ENCODE measurements at places on chromosomes 7 and 10.

DNA sequence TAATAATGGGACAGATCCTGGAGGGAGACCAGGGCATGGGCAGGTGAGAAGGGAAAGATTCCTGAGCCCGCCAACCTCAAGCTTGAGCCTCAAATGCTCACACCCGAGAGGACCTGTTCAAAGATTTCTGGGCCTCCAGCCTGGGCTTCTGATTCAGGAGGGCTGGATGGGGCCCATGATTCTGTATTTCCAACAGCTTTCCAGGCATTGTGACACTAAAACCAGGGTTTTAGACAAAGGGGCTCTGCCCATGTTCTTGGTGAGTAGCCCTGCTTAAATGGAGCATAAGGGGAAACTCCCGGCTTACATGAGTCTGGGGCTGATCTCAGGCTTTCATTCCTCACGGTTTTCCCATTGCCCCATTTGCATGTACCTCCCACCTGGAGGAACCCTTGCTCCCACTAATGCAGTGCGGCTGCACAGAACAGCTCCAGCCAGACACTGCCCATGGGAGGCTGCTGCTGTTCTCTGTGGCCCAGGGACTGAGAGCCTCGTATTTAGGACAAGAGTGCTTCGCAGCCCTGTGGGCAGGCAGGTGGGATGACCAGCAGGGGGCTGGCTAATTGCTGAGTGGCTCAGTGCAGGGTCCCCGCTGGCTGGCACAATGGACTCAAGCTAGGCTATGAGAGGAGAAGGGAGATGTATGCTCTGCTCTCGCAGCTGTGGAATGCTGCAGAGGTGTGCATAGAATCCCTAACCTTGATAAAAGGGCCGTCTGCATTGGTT lies 135.3 kb upstream of the COBL start:
- DNase-seq: no peak

DNA sequence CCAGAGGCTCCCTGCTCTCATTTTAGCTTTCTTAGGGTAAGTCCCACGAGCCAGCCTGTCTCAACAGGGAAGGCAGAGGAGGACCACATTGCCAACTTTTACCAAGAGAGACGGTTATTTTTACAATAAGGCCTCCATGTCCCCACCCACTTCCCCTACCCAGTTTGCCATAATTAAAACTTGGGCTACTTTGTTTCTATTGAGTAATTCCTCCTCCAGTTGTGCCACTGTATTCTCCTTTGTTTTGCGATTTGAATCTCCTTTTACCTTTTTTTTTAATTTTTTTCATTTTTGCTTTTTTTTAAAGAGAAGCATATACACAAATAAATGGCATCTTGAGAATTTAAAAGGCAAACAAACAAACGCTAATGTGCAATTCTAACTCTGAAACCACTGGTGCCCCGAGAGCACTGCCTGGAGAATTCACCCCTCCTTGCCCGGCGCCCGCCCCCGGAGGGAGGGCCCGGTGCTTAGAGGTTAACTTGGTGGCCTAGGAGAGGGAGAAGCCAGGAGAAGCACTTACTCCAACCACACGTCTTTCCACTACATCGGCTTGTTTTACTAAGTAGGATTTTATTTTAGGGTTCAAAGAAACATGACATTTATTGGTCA lies 282.3 kb downstream of the USP6NL start:
- DNase-seq: no peak

DNA sequence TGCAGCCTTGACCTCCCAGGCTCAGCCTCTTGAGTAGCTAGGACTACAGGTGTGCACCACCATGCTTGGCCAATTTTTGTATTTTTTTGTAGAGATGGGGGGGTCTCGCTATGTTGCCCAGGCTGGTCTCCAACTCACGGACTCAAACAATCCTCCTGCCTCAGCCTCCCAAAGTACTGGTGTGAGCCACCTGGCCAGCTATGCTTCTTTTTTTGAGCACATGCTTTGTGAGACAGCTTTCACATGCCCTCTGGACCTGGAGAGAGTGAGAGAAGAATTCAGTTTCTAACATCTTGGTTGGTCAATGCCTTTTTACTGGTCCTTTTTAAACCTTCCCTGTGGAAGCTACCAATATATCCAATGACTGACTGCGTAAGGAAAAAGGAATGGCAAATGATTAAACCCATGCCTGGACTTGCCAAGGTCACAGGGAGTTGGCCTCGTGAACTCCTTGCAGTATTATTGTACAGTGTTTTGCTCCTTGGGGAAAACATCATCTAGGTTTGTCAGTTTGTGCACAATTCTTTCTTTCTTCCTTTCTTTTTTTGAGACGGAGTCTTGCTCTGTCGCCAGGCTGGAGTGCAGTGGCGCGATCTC lies 6.2 kb upstream of the FOXK1 start:
- DNase-seq: no peak

DNA sequence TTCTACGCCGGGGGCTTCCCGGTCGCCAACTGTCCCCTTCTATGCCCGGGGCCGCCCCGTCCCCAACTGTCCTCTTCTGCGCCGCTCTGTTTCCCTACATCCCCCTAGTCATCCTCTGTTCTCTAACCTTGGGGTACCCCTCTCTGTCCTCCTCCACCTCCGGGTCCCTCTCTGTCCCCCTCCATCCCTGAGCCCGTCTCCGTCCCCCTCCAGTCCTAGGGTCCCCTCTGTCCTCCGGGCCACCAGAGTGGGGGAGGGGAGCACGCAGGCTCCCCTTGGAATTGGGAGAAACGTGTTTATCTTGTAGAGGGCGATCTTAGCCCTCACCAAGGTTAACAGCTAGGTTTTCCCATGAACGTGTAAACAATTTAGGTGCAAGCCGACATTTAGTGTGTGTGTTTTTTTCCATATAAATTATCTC lies 852 bp upstream of the KLF6 start:
- DNase-seq: no peak

DNA sequence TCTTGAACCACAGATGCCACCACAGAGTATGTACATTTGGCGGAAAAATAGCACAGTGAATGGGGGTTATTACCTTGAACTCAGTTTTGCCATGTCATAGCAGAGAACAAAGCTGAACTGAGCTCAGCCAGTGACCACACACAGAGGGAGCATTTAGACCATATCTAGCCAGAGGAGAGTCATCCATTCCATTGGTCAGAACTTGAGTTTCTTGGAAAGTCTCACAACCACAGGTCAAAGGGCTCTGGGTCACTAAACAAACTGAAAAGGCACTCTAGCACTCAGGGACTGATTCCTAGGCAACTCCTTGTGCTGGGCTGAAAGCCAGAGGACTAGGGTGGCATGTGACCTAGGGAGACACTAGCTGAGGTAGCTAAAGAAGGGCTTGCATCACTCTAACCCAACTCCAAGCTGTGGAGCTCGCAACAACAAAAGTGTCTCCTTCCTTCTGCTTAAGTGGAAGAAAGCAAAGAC lies 239.7 kb upstream of the SEMA3D start:
- no peak for DNase-seq

- no peak for DNase-seq
These were observed 8.9 kb downstream of the ANXA11 start for GRCh38 chr10:80196270-80196949.

DNA sequence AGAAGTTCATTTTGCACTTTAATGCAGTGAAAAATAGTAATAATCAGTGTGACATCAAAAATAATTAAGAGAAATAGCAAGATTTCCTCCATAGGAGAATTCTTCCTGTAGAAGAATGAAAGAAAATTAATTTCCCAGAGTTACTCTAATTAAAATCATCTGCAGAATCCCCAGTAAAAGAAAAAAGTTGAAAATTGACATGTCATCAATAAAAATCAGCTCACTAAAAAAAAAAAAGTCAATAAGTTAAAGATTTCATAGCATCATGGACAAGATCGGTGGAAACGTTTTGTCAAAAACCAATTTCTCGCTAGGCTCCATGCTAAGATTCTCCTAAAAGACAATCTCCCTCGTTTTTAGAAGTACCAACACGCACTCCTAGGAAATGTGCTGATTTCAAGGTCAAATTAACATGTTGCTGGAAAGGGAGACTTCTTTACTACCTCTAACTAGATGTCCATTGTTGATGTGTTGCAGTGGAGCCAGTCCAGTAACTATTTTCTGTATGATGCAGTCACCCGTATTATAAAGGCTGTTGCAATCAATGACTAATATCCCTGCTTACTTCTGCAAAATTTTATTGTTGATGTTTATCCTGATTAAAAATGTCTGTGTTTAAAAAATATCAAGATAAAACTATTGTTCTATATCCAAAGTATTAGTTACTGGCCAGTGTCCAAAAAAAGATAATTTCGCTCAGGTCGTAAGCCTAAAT lies 591.9 kb upstream of the MGMT start:
- no peak for DNase-seq

- no peak for DNase-seq
These were observed 459.0 kb downstream of the SH2D4B start for GRCh38 chr10:80996615-80997193.

DNA sequence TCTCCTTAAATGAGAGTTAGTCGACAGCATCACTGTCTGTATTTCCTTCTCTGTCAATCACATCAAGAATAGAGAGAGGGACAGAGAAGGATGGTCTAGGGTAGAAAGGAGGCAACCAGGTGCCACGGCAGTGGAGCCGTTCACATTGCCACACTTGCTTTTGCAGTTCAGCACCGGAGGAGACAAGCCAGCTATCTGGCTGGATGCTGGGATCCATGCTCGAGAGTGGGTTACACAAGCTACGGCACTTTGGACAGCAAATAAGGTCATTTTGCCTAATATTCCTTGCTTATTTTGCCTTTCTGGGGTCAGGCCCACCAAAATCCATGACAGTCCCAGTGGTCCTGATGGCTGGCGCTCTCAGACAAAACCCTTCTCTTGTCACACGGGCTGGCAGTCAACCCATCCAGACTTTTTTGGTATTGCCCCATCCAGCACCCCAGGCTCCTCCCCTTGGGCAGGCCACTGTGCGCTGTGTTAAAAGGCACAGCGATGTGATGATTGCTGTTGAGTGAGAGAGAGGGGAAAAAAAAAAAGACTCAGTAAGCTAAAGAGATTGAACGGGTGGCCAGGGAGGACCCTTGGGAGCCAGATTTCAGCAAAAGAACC lies 8.4 kb downstream of the CPA2 start:
- no peak for DNase-seq

DNA sequence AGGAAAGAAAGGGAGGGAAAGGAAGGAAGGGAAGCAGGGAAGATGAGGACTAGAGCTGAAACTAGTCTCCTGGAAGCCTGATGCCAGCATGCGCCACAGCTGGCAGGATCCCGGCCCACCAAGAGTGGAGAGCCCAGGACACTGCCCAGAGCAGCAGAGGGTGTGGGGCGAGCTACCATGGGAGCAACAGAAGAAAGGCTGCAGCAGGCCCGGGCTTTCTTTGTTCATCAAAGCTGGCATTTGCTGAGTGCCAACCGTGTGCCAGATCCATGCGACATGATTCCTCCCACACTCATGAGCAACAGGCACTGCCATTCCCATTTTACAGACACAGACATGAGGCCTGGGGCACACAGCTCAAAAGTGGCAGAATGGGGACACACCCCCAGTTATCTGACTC lies 68.9 kb downstream of the FAM53B start:
- no peak for DNase-seq

GRCh38 chr7:158809596-158809995 lies 19.7 kb downstream of the ESYT2 start:
- no peak for DNase-seq

GRCh38 chr10:21649454-21649872 lies 115.4 kb downstream of the MLLT10 start:
- DNase-seq: no peak

DNA sequence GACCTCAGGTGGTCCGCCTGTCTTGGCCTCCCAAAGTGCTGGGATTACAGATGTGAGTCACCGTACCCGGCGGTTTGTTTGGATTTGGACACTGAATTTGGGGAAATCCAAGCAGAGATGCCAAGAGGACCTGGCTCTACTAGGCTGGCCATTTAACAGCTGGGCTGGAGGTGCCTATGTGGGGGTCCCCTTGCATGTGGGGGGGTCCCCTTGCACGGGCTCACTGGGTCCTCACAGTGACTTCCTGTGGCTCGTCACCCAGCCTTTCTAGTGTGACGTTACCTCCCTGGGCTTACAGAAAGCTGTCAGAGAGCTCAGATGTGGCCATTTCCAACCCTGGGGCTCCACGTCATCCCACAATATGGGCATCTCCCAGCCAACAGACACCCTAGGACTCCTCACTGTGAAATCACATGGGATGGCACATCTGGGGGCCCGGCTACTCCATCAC lies 49.3 kb upstream of the GNA12 start:
- DNase-seq: no peak

- no peak for DNase-seq
These were observed 88.8 kb downstream of the TFEC start for GRCh38 chr7:115941703-115942268.

DNA sequence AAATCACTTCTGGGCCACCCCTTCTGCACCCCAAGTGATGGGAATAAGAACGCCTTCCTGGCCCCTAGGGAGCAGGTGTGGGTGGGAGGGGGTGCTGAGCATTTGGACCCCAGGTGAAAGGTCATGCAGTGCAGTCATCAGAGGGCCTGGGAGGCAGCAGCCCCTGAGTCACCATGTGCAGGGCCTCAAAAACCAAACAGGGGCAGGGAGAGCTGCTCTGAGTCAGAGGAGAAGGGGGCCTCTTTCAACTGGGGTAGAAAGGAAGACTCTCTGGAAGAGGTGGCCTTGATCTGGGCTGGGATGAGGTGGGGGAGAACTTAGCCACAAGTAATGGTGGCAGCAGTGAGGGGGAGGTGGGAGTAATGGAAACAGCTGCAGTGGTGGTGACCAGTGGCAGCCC lies 164.3 kb downstream of the BUB3 start:
- no peak for DNase-seq

GRCh38 chr10:84269162-84269561 lies 24.3 kb downstream of the RGR start:
- DNase-seq: no peak

GRCh38 chr7:8092140-8092539 lies 123.5 kb downstream of the GLCCI1 start:
- DNase-seq: no peak

GRCh38 chr10:35124540-35124939 lies 2.1 kb upstream of the CREM start:
- DNase-seq: no peak

- DNase-seq: no peak
These were observed 29.3 kb upstream of the MTPAP start for GRCh38 chr10:30378201-30378995.

DNA sequence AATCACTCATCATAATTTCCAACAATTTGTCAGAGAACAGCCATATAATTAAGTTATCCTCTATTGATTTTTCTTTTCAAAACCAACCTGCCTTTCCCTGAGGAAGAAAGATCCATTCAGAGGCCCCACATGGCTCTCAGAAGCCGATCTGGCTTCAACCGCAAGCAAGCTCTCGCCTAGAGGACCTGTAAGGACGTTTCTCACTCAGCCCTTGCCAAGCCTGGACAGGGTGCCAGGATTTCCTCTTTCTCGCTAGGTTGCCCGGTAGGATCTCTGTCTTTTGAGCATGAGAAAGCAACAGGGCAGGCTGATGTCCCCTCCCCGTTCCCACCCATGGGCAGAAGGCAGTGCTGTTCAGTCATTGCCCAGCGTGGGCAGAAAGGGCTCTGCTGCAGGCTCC lies 13.0 kb downstream of the AIFM2 start:
- DNase-seq: no peak

DNA sequence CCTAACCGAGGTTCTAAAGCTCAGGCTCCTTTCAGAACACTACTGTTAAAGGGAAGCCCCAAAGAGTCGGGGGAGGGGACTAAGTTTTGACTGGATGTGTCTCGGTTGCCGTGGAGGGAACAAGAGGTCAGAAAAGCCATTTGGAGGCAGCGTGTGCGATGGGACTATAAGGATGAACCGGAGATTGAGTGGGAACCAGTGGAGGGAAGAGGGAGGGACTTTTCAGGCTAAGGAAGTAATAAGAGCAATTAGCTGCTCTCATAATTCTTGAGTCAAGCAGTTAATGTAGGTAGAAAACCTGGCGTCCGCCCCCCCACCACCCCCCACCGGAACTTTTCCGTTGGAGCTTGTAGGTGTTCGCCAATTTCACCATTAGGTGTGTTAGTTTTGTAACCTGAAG lies 491 bp upstream of the AKAP9 start:
- DNase-seq: no peak
